Osteocyte (in vitro differentiated cells): ENCODE measurements at places on chromosomes 16 and 17.

DNA sequence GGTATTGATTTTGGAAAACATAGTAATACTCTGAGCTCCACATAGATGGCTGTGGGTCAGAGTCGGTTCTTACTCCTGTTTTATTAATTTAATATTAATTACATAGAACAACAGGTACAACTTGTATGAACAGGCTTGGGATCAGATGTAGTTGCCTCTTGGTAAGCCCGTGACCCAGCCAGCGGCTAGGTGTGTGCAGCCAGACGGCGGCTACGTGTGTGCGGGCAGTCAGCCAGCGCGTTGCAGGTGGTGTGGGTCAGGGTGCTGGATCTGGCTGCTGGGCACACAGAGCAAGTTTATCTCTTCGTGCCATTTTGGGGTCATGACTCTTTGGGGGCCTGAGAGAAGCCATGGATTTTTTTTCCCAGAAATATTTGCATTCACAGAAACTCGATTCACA, 30.3 kb downstream of the DBNDD1 start:
- no peak for DNase-seq
- no peaks in the 10 kb centered on the region for H3K4me1 ChIP-seq
- H3K27ac ChIP-seq = no peak overlapping the region
- no peaks in the 10 kb centered on the region for H3K27me3 ChIP-seq

DNA sequence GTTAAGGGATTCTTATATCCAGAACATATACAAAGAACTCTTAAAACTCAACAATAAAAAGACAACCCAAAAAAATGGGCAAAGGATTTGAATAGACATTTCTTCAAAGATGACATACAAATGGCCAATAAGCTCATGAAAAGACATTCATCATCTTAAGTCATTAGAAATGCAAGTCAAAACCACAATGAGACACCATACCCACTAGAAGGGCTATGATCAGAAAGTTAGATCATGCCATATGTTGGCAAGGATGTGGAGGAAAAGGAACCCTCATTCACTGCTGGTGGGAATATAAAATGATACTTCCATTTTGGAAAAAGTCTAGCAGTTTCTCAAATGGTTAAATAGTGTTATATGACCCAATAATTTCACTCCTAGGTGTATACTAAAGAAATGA, 9.4 kb downstream of the PLD6 start:
- no peaks in the 10 kb centered on the region for H3K27me3 ChIP-seq
- no peaks in the 10 kb centered on the region for H3K36me3 ChIP-seq
- peaks cover 31% of the 10 kb centered on the region for H3K4me1 ChIP-seq

DNA sequence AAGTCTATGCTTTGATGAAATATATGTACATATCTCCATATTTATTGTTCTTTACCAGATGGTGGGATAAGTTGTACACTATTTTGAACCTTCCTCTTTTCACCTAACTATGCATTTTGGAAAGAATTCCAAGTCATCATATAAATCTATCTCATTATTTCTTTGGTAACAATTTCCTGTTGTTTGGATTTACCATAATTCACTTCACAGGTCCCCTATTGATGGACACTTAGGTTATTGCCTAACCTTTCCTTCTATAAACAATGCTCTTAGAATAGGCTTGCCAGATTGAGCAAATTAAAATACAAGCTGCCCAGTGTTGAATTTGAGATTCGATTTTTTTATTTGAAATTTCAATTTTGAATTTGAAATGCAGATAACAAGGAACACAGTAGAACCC, 28.9 kb upstream of the DHX8 start:
- peaks cover 26% of the 10 kb centered on the region for H3K4me1 ChIP-seq
- no peak overlapping the region for H3K4me3 ChIP-seq
- no peak overlapping the region for H3K27ac ChIP-seq
- H3K36me3 ChIP-seq = no peaks in the 10 kb centered on the region

DNA sequence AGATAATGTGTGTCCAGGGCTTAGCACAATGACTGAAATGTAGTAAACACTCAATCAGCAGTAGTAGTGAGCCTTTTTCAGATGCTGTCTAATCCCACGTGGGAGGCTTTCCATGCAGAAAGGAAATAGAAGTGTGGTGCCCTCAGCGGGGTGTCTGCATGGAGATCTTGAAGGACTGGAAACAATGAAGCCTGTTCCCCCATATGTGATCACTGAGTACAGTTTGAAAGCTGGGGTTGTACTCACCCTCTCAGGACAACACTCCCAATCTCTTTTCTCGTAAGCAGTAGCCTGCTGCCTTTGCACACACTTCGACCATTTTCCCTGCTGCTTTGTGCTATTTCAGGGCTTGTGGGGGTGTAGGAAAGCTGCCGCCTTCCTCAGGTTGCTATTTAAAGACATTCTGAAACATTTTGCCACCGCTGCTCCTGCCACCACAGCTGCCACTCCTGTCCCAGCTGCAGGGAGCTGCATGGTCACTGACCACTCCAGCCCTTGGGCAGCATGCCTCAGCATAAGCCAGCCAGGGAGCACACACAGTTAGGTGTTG, 40.6 kb upstream of the HAS3 start:
- H3K4me3 ChIP-seq = no peak overlapping the region
- no peaks in the 10 kb centered on the region for H3K27me3 ChIP-seq
- H3K36me3 ChIP-seq = no peaks in the 10 kb centered on the region
- peak overlapping the region; percentile 15 for H3K27ac ChIP-seq

DNA sequence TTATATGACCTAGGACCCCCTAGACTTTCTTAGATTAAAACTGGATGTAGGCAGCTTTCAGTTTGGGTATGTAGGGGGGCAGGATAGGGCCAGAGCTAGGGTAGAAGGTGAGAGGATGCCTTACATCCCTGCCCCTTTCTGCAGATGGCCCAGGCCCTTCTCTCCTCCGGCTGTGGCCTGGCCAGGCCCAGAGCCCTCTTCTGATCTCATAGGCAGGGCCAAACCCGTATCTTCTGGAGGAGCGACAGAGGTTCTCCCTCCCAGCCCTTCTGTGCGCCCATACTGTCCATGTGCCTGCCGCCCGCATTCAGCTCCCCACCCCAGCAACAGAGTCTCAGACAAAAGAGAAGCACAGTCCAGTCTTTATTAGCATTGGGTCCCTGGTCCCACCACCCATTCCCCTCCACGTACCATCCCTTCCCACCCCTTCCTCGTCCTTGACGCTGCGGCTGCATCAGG, 2.0 kb upstream of the TSPOAP1 start:
- H3K4me1 ChIP-seq = no peaks in the 10 kb centered on the region
- DNase-seq = no peak
- peaks cover 8% of the 10 kb centered on the region for H3K27me3 ChIP-seq
- no peak overlapping the region for H3K4me3 ChIP-seq
